Neuronal stem cell (in vitro differentiated cells): ENCODE measurements at places on chromosomes 16 and 17.

GRCh38 chr17:65535777-65536572, 25.5 kb downstream of the AXIN2 start:
- no peak for DNase-seq

- no peak for DNase-seq
Observed at GRCh38 chr16:25868106-25868505, 176.3 kb downstream of the HS3ST4 start.

- DNase-seq = no peak
Observed at GRCh38 chr17:57480438-57481196, 224.3 kb downstream of the MSI2 start.

- DNase-seq = no peak
Observed at GRCh38 chr16:47979164-47979520, 176.7 kb downstream of the ABCC12 start.

DNA sequence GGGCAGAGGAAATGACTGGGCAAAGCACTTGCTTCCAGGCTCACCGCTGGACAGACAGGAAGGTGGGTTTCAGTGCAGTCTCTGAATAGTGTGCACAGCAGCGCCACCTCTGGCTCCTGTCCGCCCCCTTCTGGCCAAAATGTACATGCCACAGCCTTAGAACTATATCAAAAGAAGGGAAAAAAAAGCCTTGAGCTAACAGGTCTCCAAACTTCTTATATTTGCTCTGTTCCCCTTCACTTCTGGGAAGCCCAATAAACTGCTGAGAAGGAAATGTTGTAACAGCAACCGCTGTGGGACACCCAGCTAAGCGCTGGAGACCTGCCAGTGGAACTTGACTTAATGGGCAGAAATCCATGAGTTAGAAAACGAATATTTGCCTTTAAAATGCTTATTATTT, 17.5 kb downstream of the COG7 start:
- peak; percentile 61 for DNase-seq

- DNase-seq = no peak
Observed at GRCh38 chr17:61368049-61368831, 31.4 kb upstream of the TBX2 start.

DNA sequence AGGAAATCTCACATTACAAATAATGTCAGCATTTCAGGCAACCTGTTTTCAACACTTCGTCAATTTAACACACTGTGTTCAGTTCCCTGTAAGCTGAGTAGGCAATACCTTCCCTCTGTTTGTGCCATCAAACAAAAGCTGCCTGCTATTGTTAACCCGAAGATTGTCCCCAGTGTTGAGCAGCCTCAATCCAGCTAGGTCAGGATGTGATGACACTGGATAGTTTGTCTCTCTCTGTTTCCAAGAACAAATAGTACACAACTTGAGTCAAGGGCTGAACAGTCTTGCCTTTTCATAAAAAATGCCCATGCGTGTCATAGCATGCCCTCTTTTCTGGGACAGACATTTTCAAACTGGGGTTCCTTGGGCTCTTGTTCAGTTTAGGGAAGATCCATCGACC, 36.4 kb downstream of the HSD17B2 start:
- no peak for DNase-seq

- no peak for DNase-seq
Observed at GRCh38 chr17:67753026-67753425, 35.3 kb downstream of the NOL11 start.

DNA sequence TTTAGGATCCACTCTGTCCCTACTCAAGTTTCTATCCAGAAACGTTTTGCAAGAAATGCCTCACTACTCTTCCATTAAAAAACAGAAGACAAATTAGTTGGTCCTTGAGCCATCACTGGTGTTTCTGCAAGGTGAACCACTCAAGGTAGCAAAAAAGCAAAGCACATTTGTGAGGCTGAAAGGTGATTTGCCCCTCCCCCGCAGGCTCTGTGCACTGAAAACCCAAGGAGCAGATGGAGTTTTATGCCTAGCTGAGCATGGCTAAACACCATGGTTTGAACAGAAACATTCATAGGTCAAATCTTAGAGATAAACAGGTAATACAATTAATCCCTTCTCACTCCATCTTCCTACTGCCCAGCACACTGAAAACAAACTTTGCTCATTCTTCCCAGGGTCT, 538.2 kb upstream of the CDH5 start:
- no peak for DNase-seq

DNA sequence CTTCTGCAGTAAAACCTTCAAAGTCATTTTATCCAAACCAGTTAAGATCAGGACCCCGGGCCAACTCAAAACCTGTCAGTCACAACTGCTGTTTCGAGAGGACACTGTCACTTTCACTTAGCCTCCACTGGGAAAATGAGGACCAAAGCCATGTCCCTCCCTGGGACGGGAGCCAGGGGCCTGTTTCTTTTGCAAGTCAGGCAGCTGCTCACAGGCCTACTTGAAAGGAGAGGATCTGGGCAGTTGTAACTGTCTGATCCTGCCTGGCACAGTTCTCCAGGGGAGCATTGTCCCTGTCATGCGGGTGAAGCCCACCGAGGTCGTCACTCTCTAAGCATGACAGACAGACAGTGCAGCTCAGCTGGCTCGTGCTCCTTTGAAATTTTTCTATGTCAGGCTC, 276.2 kb downstream of the NPIPA8 start:
- no peak for DNase-seq

- DNase-seq = no peak
Observed at GRCh38 chr16:82384017-82384416, 214.0 kb upstream of the MPHOSPH6 start.

DNA sequence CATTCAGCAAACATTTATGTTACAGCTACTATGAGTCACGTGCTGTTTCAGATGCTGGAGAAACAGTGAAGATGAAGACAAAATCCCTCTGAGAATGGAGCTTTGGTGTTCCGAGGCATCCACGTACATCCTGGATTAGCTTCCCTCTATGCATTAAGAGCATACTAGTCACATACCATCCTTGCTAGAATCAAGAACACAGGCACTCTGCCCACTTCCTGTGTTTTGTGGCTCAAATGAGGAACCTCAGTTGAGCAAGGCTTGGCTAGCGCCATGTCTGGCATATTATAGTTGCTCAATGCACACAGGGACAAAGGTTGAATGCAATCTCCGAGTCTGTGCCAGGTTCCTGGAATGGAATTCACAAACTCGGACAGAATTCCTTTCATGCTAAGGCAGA, 297.5 kb downstream of the XYLT1 start:
- DNase-seq = no peak

GRCh38 chr16:512802-513201, 14.7 kb upstream of the CAPN15 start:
- no peak for DNase-seq

DNA sequence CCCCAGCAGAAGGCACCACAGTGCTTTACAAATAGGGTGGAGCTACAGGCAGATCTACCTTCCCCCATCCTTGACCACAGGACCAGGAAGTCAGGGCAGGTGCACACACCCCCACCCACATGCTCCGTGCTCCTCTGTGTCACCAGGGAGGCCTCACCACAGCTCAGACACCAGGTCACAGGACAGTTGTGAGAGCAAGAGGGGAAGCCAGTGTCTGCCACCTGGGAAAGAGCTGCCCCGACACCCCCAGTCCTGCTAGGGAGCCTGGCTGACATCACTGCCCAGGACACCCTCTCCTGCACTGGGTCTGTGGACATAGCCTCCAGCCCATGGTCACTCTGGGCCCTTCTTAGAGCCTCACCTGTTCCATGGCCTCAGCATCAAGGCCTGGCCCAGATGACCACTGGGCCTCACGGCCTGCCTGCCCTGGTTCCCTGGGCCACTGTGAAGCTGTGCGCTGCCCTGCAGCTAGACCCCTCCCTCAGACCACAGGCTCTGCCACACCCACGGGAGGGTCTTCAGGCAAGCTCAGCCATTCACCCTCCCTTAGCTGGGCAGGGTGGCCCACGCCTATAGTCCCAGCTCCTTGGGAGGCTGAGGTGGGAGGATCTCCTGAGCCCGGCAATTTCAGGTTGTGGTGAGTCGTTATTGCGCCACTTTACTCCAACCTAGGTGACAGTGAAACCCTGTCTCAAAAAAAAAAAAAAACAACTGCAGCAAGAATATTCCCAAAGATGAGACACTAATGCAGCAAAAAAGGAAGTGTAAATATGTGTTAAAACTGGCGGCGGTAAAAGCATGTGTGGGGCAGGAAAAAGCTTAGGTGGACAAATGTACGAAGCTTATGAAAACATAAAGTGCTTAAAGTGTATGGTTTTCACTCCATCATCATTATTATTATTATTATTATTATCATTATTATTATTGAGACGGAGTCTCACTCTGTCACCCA, 14.2 kb downstream of the POLR3K start:
- no peak for DNase-seq

DNA sequence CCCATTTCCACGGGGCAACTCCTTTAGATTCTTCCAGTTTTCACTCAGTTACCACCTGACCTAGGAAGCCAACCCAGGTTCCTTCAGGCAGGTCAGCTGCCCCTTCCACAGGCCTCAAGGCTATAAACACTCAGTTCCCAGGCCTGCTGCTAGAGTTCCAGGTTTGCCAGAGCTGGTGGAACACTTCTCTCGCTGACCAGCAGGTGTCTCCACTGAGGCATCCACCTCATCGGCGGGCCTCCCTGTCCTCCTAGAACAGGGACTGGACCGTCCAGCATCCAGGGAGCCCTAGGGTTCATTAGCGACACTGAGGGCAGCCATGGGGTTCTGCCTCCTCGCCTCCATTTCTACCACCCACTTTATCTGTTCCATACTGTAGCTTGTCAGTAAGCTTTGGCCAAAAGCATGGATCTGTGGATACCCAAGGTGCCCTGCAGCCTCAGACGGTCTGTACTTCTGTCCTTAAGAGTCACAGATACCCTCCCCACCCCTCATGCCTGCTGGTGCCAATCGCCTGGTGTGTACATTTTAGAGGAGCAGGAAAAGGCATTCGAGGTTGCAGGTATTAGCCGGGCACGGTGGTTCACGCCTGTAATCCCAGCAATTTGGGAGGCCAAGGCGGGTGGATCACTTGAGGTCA, 29.0 kb downstream of the PIMREG start:
- peak; percentile 75 for DNase-seq

DNA sequence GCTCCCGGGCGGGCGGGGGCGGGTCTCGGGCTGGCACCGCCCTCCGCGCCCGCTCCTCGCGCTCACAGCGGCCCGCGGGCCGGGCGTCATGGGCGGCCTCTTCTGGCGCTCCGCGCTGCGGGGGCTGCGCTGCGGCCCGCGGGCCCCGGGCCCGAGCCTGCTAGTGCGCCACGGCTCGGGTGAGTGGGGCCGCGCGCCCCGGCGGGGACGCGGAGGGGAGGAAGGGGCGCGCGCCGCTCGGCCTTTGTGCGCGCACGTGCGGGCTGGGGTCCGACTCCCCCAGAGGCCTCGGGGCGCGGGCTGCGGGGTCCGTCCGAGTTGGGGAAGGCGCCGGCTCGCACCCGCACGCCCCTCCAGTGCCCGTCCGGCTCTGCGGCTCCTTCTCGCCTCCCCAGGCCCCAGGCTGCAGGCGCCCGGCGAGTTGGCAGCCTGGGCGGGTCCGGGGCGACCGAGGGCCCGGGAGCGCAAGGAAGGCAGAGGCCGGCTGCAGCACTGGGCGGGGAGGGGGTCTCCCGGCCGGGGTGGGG, at the start of gene NME4:
TSS of gene NME4 (plus strand) at position 65 of the 527 bp plus-strand sequence. CDS start at position 89, 24 bp downstream.
- DNase-seq = peak; percentile 42

- DNase-seq = no peak
Observed at GRCh38 chr16:82761236-82761635, 134.5 kb downstream of the CDH13 start.

DNA sequence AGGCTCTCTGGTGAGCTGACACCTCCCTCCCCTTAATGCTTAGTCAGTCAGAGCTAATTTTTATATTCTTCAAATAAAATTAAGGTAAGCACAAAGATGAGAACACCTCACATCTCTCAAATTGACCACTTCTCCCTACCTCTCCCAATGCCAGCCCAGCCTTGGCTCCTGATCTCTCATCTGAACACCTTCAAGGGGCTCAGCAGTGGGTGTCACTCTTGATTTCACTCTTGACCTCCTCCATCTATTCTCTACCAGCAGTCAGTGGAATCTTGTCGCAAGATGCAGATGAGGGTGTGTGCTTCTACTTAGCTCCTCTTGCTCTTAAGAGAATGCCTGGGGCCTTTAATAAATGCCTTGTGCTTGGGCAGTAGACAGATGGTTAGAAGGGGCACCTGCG, 309.0 kb upstream of the IRX3 start:
- DNase-seq = no peak

- DNase-seq = no peak
Observed at GRCh38 chr17:31564883-31565301, 173.4 kb downstream of the RAB11FIP4 start.

- no peak for DNase-seq
Observed at GRCh38 chr16:67967183-67967957, 1.1 kb downstream of the SLC12A4 start.

GRCh38 chr16:72992142-72992601, 55.8 kb downstream of the ZFHX3 start:
- DNase-seq = peak; percentile 81

GRCh38 chr16:1645914-1646525, 32.1 kb upstream of the JPT2 start:
- no peak for DNase-seq

GRCh38 chr16:68686905-68687304, 41.8 kb downstream of the CDH3 start:
- DNase-seq = no peak

GRCh38 chr17:77392376-77393273, 251.9 kb downstream of the SEC14L1 start:
- DNase-seq = no peak

- no peak for DNase-seq
Observed at GRCh38 chr16:35745821-35746248, 2286.4 kb downstream of the TP53TG3F start.

DNA sequence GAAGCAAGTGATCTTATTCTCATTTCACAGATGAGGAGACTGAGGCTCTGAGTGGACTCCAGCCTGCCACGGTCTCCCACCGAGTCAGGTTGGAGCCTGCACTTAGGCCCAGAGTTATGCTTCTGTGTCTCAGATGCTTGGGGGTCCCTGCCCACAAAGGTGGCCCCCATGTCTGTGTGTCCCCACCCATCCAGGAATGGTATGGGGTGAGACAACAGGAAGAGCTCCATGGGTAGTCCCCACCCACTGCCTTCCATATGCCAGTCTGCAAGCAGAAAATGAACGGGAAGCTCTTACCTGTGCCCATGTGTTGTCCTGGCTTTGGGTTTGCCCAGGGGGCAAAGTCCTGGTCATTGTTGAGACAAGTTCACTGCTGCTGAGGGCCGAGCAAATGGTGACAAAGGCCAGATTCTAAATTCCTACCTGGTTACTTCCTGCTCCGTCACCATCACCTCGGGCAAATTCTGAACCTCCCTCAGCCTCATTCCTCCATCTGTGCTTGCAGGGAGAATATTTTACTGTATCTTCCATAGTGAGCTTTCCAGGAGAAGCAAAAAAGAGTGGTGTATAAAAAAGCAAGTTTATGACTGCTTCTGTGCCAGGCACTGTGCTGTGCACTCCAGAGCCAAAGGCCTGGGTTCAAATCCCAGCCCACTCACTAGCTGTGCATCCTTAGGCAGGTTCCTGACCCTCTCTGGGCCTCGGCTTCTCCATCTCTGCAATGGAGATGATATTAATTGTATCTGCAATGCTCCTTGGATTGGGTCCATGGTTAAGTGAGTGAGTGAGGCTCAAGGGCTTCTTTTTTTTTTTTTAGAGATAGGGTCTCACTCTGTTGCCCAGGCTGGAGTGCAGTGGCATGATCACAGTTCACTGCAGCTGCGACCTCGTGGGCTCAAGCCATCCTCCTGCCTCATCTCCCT, 9.3 kb downstream of the IL4R start:
- DNase-seq = no peak
